ENCODE measurements at places on chromosomes 1 and 21.

DNA sequence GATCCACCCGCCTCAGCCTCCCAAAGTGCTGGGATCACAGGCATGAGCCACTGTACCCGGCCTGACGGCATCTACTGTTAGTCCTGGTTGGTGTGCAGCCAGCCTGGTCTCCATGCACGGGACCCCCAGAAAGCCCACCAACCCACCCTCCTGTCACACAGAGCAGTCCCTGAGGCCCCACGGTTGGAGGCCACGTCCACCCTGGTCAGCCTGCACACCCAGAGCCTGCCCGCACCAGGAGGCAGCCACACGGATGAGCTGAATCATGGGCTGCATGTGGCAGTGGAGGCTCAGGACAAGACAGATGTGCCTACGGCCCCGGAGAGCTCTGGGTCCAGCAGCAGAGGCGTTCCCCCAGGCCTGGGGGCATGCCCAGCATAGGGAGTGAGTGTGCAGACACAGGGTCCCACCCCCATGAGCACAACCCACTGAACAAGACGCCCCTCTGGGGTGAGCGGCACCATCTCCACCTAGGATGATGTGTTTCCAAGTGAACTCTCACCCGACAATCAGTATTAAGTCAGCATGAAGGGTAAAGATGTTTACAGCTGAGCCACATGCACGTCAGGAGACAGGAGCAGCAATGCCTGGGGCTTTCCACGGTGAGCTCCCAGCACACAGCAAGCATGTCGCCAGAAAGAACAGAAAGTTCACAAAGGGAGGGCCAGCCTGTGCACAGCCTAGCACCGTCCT is 102.1 kb downstream of the WDR4 start:
- DNase-seq: no peak

GRCh38 chr1:17846341-17846740 is 91.2 kb downstream of the ACTL8 start:
- DNase-seq: no peak

DNA sequence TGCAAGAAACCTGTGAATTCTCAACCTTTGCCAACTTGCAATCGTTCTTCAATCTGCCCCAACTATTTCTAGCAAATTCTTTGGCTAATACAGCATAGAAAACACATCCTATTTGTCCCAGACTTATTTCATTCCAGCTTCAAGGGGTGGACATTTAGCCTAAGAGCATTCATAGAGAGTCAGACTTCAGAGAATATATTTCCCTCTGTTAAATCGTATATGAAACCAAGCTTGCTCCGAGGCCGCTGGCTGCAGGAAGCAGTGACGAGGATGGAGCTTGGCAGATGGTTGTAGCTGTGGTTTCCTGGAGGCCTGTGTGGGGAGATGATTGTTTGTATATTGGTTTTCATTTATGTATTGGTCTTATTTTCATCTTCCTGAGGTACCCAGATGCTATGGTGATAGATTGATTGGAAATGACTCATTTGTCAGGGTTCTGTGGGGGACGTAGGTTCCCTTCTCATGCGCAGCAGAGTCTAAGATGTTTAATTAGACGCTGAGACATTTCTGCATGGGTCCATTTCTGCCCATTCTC is 26.1 kb downstream of the MAN1C1 start:
- no peak for DNase-seq

DNA sequence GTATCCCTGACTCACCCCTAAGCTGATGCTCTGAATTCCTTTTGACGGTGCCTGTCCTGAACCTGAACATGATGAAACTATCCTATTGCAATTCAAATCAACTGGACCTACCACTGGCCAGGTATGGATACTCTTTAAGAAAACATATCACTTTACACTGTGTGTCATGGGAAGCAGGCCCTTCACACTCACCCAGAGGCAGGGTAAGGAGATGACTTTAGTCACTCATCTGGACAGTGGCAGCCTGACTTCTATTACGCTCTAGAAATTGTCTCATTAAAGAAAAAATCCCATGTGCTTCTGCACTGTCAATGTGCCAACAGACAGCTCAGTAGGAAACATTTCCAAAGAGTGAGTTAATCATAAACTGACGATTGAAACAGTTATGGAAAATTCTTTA is 94.3 kb downstream of the VAV3 start:
- no peak for DNase-seq

DNA sequence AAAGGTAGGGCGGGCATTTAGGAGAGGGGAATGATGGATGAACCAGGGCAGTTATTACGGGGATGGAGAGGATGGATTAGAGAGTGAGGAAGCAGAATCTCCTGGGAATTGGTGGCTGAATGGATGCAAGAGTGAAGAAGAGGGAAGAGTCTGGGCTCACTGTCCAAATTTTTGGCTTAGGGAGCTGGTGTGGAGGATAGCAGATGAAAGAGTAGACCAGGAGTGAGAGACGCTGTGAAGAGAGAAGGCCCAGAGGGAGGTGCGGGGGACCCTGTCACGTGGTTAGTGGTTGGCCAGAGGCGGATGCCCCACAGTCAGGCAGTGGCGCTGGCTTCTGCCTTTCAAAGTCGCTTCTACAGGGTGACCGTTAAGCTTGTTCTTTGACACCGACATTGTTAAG is 78.4 kb downstream of the PEX14 start:
- DNase-seq: no peak

DNA sequence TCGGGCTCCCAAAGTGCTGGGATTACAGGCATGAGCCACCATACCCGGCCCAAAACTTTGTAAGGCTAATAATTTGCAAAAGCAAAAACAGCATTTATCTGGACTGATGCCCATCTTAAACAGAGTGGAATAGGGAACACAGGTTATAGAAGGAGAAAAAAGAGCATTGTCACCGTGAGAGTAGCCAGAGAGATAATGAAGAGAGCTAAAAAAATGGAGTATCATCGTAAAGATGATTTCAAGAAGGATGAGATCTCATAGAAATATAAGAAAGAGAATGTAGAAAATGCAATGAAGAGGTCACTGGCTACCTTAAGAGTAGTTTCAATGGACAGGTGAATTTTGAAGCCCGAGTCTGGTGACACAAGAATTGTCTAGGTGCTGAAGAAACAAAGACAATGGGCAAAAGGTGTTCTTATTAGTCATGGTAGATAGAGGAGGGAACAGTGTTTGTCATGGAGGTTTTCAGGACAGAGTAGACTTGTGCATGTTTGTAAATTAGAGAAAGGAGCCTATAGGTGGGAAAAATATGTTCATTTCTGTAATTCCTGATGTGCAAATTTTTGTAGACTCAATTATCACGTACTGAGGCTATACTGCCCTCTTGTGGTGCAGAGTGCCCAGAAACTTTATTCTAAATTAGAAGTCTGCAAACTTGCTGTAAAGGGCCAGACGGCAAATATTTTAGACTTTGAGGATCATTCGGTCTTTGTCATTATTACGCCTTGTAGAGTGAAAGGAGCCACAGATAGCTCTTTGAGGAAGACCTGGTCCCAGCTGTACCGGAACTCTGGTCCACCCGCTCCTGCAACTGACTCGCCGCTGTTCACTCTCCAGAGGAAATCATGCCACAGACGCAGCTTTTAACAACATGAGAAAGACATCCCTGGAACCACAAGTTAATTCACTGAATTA is 8.1 kb upstream of the TMEM183A start:
- DNase-seq: peak; percentile 69

- DNase-seq: no peak
Measured at GRCh38 chr1:65440915-65441314, 20.4 kb downstream of the LEPR start.

DNA sequence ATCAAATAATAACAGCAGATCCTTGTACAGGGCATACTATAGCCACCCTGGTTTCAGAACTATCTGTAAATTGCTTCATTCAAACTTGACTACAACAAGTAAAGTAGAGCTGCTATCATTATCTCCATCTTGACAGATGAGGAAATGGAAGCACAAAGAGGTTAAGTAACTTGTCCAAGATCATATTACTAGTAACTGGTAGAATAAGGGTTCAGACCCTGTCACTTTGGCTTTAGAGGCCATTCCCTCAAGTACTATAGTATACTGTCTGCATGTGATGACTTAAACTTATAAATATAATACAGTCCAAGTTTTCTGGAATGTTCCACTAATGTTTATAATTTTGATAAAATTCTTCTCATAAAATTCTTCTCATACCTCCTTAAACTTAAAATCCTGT is 24.8 kb downstream of the PGM1 start:
- DNase-seq: no peak

DNA sequence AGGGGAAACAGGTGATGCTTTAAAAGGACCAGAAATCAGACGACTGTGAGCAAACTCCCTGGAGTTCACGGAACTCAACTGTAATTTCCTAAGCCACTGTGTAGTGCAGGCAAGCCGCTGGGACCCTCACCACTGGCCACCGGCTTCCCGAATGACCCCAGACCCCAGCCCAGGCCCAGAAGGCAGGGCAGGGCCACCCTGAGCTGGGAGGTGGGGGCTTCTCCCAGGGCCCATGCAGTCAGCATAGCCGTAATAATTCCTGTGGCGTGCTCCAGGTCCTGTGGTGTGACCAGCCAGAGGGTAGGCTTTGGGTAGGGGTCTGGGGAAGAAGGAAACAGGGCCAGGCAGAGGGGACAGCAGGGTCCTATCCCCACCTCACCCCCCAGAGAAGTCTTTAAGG is 3.5 kb upstream of the ARF1 start:
- no peak for DNase-seq

- DNase-seq: no peak
Measured at GRCh38 chr1:194512957-194513356, 1326.5 kb upstream of the B3GALT2 start.

DNA sequence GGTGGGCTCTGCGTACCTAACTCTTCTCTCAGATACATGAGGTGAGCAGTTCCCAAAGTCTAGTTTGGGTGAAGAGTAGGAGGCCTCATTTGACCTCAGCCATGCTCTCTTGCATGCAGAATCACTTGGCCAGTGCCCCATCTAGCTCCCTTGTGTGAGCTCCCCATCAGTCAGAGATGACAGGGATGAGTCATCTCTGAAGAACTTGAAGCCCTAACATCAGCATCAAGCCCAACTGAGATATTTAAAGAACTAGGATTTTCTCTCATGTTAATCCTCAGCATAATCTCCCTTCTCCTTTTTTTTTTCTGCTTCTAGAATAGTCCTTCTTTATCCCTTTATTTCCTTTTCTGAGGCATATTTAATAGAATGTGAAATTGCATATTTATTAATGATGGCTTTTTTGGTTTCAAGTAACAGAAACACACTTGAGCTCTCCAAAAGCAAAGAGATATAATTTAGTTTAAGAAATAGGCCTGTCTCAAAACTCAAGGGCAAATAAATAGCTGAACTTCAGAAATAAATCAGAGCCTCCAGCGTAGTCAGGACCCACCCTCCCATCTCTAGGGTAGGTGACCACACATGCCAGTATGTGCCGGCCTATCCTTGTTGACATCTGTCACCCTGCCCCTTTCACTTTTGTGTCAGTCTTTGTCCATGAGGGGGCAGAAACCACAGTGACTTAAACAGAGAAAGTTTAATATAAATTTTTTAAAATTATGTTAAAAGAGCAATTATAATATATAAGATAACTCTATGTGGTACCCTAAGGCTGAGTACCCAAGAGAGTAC is 112.3 kb downstream of the TSEN15 start:
- no peak for DNase-seq

DNA sequence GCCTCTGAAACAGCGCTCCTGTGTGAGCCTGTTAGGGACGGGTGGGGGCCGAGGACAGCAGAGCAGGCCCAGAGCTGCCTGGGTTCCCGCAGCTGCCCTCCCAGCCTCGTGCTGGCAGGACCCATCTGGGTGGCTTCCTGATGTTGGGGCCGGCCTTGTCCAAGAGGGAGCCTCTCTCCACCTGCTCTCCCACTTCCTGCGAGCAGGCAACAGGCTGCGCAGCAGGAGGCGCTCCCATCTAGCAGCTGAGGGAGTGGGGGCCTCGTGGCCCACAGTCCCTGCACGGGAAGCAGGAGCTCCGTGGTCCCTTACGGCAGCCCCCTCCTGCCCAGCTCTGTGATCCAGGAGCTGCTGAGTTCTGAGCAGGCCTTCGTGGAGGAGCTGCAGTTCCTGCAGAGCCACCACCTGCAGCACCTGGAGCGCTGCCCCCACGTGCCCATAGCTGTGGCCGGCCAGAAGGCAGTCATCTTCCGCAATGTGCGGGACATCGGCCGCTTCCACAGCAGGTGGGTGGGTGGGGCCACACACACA is 68.0 kb downstream of the TRIM11 start:
- no peak for DNase-seq

- DNase-seq: no peak
Measured at GRCh38 chr1:100065183-100065968, 67.4 kb downstream of the SASS6 start.

GRCh38 chr1:43441166-43441893 is 12.4 kb downstream of the HYI start:
- DNase-seq: no peak

- DNase-seq: no peak
Measured at GRCh38 chr1:19045898-19046880, 89.7 kb upstream of the IFFO2 start.

DNA sequence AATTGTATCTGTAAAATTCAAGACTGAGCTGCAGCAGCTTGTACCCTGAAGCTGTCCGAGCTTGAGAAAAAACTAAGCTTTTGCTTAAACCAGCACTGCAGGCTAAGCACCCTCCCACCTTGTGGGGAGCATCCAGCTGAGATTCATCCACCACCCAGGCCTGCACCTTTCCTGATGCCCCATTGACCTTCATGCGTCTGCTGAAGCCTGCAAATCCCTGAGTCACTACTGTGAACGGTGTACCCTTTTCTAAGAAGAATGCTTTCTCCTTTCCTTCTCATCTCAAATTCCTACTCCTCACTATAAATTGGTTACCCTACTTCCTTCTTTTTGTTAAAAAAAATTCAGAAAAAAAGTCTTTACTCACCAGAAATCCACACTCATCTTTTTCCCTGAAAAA is 90.9 kb upstream of the RGS18 start:
- no peak for DNase-seq

- DNase-seq: no peak
Measured at GRCh38 chr1:246748867-246749266, 24.7 kb downstream of the SCCPDH start.

DNA sequence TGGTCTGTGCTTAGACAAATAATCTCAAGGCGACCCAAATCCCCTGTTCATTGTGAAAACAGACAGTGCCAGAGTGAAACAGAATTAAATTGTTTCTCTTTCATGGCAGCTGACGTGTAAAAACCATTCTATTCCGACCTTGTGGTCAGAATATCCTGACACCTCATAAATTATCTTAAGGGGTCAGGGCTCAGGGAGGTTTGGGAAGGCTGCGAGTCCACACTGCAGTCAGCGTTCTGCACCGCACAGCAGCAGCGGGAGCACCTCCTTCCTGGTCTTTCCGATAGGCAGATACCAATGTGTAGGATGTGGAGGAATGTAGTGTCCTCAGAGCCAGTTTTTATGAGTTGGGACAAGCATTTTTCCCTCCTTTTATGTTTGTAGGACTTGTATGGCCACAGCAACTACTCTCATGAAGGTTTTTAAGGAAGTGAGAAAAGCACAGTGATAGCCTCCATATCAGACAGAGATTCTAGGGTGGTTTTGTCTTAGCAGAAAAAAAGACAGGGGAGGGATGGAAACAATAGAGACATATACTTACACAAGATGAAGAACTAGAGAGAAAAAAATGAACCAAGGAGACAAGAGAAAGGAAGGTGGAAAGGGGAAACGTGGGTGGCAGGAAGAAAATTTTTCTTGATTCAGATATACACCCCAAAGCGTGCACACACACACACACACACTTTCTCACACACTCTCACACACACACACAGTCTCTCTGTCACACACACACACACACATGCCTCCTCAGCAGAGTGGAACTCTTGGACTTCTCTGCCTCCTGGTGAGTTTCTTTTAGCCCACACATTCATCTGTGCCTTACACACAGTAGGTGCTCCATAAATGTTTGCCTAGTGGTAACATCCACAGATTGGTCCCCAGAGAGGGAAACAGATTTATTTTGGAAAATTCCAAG is 68.6 kb downstream of the NTMT2 start:
- DNase-seq: no peak
